ENCODE measurements at places on chromosomes 6 and 20.

DNA sequence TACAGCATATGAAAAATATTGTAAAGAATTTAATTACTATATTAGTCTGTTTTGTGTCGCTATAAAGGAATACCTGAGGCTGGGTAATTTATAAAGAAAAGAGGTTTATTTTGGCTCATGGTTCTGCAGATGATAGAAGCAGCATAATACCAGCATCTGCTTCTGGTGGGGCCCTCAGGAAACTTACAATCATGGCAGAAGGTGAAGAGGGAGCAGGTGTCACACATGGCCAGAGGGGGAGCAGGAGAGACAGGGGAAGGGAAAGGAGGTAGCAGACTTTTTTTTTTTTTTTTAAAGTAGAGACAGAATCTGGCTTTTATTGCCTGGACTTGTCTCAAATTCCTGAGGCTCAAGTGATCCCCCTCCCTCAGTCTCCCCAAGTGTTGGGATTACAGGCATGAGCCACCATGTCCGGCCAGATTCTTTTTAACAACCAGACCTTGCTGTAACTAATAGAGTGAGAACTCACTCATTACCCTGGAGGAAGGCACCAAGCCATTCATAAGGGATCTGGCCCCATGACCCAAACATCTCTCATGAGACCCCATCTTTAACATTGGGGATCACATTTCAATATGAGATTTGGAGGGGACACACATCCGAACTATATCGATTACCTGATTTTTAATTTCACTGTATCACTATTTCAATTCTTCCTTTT lies 64.6 kb downstream of the MAN1A1 start:
- no peak for DNase-seq

- no peak for DNase-seq
Observed at GRCh38 chr6:149397384-149397783, 2.7 kb upstream of the SUMO4 start.

GRCh38 chr6:158536084-158536890 lies 23.6 kb upstream of the TMEM181 start:
- DNase-seq = peak; percentile 53

DNA sequence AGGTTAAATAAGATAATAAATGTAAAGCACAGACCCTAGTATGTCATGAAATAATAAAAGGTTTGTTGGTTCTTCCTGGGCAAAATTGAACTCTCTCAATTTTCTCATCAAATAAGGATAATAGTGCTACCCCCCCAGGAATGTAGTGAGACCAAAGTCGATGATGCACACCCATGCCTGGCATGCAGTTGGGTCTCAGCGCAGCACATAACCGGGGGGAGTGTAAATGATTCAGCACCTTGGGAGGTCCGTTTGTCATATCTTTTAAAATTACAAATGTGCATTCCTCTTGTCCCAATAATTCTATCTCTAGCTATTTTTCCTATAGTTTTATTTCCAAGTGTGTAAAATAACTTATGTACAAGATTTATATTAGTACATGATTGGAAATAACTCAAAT lies 31.3 kb upstream of the CCDC167 start:
- DNase-seq = peak; percentile 13

GRCh38 chr6:39835821-39836295 lies 43.7 kb downstream of the DAAM2 start:
- peak; percentile 90 for DNase-seq

GRCh38 chr6:45892196-45892595 lies 123.5 kb downstream of the CLIC5 start:
- DNase-seq = no peak

GRCh38 chr6:142551274-142551811 lies 249.5 kb downstream of the ADGRG6 start:
- DNase-seq = peak; percentile 23

- DNase-seq = peak; percentile 72
Observed at GRCh38 chr20:373171-373890, 7.2 kb upstream of the TRIB3 start.

GRCh38 chr6:89454300-89454699 lies 21.3 kb downstream of the ANKRD6 start:
- DNase-seq = peak; percentile 2

- DNase-seq = no peak
Observed at GRCh38 chr6:153328194-153328593, 197.1 kb upstream of the RGS17 start.

GRCh38 chr6:39378960-39379425 lies 56.5 kb upstream of the KCNK16 start:
- DNase-seq = peak; percentile 61
